Right lobe of liver (tissue), 6 donors: ENCODE measurements at places on chromosomes 16 and 17. TPM values are rescaled to one million over a fixed set of nuclear protein-coding genes. Genes with fewer than 3 reads are reported as not detected.

PRRT2 gene
- not detected for total RNA-seq

- no peak for DNase-seq
Observed at GRCh38 chr16:12170103-12171040, 193.8 kb downstream of the SNX29 start.

- DNase-seq, result no peak
Observed at GRCh38 chr17:7240375-7240774, 1.1 kb upstream of the PHF23 start.

DNA sequence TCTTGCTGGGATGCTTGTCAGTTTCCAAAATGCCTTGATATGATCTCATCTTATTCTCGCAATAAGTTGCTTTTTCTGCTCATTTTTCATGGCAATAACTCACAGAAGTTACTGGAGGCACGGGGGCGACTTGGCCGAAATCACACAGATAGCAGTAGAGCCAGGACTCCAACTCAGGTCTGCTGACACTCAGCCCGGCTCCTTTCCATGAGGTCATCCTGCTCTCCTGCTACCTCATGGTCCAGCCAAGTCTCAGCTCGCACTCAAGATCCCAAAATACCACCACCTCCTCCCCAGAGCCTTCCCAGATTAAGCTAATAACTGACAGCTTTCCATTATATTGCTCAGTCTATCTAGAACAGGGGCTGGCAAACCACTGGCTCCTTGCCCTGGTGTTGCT lies 269.5 kb downstream of the MAP2K4 start:
- no peak for DNase-seq
